Activated naive CD4-positive, alpha-beta T cell (primary cell): ENCODE measurements at places on chromosomes 5 and 9.

DNA sequence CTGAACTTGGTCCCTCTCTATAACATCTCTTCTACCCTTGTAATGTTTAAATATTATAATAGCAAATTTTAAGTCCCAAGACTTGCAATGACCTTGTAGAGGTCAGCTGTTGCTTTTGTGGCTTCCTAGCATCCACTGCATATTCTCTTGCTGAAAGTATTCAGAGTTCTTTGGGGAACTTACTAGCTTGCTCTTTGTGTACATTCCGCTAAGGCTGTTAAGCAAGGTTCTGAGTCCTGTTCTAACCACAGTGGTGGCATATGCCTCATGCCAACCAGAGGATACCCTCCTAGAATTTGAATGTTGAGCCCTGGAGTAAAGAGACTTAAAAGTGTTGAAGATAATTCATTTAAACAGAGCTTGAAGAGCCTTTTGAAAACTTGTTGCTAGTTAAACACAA lies 570.9 kb downstream of the TLE1 start:
- DNase-seq, result no peak

DNA sequence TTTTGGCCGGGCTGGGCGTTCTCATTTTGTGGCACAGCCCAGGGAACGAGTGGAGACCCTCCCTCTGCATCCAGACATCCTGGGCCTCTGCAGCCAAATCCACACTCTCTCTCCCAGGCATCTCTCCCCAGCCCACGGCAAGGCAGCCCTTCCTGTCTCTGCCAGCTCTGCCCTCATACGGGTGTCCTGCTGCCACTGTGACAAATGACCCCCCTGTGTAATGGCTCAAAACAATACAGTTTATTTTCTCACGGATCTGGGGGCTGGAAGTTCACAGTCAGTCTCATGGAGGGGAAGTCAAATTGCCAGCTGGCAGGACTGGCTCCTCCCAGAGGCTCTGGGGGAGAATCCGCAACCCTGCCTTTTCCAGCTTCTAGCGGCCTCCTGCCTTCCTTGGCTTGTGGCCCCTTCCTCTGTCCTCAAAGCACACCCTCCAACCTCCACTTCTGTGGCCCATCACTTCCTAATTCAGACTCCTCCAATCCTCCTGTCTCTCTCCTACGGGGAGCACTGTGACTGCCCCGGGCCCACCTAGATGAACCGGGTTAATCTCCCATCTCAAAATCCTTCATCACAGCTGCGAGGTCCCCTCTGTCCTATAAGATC lies 70.2 kb upstream of the COL5A1 start:
- no peak for DNase-seq

DNA sequence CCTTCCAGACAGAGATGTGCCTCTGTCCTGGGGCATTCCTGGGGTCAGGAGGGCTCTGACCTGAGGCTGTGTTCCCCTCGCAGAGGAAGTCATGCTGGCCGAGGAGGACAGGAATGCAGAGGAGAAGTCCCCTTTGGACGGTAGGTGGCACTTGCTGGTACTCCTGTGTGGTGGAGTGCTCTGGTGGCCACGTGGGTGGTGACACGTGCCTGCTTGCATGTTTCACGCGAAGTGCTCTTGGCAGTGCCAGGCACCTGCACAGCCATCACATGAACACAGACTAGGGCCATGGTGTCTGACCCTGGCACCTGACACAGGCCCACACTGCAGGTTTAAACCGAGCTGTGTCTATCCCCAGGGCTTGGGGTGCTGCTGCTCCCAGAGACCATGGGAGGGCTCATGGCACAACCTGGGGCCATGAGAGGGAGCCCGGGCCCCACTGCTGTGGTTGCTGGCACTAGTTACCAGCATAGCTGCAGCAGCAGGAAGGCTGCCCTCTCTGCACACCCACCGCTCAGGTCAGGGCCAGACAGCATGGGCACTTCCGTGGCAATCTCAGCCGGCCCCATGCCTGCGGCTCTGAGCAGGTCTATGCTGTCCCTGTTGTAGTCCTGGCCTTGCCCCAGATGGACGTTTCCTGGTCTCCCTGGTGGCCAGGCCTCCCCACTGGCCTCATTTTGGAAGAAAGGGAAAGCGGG lies 79.3 kb downstream of the CACNA1B start:
- DNase-seq, result no peak

DNA sequence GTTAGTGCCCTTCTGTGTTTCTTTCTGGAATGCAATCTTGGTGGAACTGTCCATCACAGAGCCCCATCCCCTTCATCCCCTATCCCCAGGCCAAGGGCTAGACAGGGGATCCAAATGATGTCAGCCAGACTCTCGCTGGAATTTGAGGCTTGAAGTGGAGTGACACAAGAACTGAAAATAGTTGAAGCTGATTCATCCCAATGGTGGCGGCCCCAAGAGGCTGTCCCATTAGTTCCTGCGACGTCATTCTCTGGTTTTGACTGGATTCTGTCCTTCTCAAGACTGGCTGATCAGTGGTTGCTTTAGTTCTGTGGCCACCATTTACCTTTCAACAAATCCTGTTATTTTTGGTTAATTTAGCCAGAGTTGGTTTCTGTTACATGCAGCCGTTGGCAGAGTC lies 59.9 kb downstream of the SUB1 start:
- no peak for DNase-seq

DNA sequence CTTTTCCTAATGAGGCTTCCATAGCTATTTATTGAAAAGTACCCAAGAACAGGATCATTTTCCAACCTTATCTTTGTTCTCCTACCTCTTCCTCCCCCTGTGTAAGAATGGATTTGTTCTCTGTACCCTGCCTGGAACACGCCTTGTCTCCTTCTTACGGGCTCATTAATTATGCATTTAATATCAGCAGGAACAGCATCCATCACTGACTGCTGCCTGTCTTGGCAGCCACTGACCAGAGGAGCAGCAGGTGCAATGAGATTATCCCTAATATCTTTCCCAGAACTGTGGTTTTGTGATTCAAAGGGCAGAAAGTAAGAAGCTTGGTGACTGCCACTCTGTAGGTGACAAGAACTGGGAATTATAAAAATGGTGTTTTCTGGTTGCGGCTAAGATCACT lies 19.3 kb upstream of the INSYN2B start:
- DNase-seq, result no peak

GRCh38 chr9:135785013-135785575 lies 83.1 kb downstream of the KCNT1 start:
- DNase-seq, result no peak

DNA sequence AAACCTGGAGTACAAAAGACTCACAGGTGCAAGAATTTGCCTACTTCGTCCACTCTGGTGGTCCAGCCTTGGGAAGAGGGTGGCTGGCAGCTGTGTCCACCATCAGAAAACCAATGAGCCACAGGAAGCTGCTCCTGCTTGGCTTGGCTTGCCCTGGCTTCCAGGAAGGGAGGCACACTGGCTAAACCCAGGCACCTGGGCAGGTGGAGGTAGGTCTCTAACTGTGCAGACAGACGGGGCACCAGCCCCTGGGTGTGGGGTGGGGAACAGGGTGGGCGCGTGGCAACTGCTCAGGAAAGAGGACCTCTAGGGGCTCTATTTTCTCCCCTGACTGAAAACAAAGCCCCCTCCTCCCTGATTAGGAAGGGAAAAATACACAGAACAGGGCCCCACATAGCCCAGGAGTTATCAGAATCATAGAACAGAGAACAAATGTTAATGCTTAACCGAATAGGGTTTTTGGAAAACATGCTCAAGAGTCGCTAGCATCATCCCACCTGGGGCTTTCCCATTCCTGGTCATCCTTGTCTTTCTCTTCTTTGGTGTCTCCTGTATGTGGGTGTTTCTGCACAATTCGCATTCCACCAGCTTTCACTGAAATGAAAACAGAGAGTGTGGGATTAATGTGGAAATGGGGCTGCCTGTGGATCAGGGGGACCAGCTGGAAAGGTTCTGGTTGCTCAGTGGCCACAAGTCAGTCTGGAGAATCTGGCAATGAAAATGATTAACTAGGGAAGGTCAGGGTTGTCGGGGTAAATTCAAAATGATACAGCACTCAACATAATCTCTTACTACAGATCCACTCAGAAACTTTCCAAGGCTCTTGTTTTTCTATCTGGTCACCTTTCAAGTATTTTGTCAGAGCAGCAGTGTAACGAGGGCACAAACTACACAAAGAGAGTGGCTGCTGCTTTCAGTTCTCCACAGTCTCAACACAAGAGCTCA lies 13.1 kb downstream of the DAP start:
- no peak for DNase-seq

GRCh38 chr5:105501315-105501714 lies 1938.7 kb upstream of the NUDT12 start:
- no peak for DNase-seq

DNA sequence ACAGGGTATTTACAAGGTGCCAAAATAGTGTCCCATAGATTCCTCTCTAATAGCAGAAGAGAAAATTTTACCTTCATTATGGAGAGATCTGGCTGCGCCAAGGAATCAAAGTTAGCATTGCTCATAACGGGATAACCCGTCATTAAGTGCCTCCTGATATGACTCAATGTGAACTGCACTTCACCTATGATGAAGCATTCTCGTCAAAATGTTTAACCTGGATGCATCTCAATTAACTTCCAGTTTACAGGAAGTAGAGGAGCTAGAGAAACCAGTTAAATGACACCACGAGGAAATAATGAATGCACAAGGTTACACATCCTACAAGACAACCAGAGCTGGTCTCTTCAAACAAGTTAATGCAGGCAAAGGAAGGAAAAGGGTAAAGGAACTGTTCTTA lies 17.2 kb downstream of the FBXW11 start:
- no peak for DNase-seq

DNA sequence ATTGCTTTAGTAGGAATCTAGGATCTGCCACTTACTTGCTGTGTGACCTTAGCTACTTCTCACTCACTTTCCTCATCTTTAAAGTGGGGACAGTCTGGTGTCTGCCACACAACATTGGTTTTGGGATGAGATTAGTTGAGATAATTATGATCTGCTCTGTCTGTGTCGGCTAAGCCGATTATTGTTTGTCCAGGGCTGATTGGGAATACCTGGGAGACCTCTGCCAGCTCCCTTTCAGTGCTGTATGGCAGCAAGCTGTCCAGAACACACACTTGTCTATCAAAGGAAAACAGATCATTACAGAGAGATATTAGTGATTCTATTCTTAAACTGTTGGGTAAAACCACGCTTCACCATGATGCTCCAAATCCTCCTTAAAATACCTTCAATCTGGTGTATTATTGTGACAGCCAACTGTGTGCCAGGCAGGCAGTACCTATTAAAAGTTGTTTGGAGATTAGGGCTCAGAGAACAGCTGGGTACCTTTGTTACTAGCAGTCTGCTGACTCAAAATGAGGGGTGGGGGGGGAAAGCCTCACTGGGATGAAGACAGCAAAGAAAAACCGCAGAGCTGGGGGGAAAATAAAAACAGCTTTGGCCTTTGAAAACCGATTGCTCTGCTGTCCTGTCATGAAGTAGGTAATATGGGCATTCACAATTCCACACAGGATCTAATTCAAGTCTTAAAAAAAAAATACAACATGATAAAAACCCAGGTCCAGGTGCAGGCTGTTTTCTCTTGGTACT lies 458.4 kb upstream of the C9orf72 start:
- DNase-seq, result no peak

GRCh38 chr5:65925044-65925600 lies 1.3 kb upstream of the ERBIN start:
- peak; percentile 33 for DNase-seq

DNA sequence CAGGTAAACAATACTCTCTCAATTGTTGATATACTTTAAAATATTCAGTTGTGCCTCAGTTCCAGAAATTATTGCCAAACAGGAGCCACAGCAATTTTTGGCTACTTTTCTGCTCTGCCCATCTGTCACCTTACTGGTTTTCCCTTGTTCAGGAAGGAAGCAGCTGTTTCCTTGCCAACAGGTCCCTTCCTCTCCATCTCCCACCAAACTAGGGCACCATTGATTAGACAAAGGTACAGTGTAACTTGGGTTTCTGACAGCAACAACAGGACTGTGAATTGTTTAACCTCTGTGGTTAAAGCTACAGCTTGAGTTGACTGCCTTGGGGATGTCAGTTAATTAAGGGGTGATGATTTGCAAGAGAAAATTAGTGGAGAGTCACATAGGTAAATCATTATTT lies 76.9 kb downstream of the PIP5K1B start:
- no peak for DNase-seq

- DNase-seq, result no peak
Observed at GRCh38 chr5:114500756-114501155, 138.9 kb downstream of the KCNN2 start.

DNA sequence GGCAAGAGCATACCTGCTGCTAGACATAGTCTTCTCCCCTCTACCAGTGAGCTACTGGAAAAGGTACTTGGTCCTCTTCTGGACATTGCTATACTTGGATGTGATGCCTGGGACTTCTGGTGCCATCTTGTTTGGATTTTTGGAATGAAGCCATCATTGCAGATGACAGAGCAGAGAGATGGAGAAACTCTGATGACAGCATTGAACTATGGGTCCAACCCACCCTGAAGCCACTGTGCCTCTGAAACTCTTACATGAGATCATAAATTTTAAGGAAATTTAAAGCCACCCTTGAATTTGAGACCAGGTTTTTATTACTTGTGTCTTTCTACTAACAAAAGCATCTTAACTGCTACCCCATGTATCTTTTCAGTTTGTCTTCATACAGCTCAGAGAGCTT lies 151.1 kb upstream of the SMIM23 start:
- no peak for DNase-seq

GRCh38 chr9:84271921-84272556 lies 68.5 kb downstream of the SLC28A3 start:
- no peak for DNase-seq

GRCh38 chr9:96299823-96300222 lies 2.2 kb downstream of the HSD17B3 start:
- DNase-seq, result no peak

DNA sequence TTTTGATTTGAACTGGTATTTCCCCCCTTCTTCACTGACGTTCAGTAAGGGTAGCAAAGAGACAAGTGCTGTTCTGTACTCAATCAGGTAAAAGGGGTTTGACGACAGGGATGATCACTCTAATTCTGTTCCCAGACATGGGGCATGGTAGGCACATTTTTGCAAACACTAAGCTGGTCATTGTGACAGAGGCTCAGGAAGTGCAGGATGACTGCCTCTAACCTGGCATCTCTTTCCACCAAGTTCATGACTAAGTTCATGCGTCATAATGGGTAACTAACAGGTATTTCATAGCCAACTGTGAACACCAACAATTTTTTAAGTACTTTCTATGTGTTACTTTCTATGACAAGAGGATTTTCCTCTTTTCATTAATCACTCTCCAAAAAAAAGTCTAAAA lies 166.5 kb downstream of the MAPKAP1 start:
- no peak for DNase-seq

DNA sequence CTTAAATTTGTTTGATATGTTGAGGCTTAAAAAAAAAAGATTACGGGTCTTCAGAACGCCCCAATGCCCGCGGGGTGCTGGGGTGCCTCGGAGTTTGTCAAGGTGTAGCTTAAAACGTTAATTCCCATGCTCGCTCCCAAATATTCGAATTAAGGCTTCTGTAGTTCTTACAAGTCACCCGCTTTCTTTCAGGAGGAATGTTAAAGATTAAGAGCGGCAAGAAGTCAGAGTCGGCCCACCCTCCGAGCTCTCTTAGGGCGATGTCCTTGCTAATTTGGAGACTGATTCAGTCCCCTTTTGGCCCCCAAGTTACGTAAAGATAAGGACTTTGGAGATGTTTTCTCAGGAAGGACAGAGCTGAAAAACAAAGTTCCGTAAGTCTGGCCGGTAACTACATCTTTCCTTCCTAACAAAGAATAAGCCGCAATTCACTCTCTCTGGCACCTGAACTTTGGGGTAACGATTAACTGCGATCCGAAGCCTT lies 746 bp upstream of the NPM1 start:
- no peak for DNase-seq

- DNase-seq, result no peak
Observed at GRCh38 chr5:171693412-171693811, 92.2 kb upstream of the SMIM23 start.
